HT-29 (cell line): ENCODE measurements at places on chromosomes 7 and 10.

DNA sequence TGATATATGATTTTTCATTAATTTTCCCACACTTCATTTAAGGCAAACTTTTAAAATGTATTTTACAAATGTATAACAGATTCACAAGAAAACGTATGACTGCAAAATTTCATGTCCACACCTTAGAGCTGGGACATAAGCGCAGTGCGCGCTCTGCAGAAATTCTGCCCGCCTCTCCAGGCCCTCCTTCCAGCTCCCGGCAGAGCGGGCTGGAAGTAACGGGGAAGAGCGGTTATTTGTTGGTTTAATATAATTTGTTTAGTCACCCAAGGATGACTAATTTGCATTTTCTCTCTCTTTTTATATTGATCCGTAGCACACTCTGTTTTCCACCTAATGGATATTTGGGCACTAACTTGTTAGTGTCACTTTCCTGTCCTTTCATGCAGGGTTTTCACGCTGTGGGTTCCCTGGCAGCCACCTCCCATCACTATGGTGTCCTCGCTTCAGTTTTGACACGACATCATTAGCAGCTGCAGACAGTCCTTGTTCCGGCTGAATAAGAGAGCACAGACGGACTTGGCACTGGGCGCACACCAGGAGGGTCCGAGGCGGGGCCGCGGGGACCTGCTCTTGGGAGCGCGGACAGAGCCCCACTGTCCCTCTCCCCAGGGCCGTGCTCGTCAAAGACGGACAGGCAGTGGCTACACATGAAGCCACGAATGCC lies 129.2 kb upstream of the SEC61G start:
- DNase-seq = no peak

DNA sequence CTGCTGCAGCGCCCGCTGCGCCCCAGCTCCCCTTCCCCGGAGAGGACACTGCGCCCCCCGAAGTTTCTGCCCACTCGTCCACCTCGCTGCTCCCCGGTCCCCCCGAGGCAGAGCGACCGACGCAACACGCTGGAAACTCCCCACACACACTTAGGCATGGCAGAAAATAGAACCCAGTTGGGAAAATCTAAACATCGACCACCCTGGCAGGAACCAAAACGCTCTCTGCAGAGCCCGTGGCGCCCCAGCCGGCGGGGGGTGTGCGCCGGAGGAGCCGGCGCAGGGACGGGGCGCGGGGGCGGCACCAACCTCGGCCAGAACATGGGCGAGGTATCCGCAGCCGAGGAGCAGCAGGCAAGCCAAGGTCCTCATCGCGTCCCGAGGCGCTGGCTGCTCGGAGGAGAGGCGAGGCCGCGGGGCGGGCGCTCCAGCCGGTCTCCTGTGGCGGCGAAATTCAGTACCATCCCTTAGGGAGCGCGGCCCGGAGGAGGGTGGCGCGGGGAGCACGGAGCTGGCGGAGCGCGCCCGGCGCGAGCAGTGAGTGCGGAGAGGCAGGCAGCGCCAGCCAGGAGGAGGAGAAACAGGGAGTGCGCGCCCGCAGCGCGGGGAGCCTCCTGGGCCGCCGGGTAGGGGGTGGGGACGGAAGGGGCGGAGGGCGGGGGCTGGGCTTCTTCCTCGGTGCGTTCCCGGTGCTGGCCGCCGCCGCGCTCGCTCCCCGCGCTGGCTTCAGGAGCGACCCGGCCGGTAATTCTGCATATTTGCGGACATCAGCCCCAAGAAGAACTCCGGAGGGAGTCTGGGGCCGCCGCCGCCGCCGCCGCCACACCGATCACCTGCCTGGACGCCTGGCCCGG lies 789 bp downstream of the PDGFA start:
- DNase-seq = peak; percentile 90

GRCh38 chr7:107614425-107614824 lies 34.4 kb downstream of the BCAP29 start:
- no peak for DNase-seq

DNA sequence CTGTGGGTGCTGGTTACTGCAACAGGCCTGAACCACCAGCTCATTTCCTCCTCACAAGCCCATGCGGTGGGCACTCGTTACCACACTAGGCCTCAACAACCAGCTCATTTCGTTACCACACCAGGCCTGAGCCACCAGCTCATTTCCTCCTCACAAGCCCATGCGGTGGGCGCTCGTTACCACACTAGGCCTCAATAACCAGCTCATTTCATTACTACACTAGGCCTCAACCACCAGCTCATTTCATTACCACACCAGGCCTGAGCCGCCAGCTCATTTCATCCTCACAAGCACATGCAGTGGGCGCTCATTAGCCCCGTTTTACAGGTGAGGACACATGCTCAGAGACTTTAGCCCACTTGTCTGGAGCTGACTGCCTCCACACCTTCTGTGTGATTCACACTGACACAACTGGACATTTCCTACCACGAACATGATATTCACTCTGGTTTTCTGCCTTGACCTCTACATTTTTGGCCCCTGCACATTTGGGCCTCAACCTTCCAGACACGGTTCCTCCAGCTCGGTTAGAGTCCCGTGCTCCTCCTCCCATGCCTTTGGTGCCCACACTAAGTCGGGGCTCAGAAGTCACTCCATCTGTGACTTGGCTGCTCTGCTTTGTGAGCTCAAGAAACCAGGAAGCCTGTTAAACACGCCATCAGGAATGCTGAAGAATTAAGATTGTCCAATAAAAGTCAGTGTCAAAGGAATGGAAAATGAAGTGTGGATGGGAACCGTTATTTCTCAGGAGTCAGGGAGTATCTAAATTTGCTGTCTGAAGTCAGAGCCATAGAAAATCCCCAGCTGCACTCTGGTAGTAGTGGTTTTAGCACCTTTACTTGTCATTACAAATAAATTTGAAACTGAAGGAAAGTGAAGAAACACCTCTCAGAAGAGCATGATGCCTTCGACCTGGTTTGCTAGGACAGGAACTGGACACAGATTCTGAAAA lies 55.8 kb upstream of the LANCL2 start:
- DNase-seq = no peak

DNA sequence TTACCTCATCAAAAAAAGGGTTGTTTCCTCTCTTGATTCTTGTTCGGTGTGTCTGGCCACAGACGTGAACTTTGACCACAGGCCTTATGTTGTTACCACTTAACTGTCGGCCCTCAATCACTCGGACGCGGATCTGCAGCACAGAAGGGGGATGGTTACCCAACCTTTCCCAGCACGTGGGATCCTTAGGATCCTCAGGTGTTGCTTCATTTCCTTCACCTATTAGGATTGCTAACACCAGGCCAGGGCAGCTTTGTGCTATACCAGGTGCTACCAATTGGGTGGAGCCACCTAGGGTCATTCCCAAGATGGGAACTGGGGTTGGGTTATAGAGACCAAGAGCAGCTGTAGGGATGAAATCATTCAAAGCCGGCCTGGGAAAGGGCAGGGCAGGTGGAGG lies 73.4 kb downstream of the MYOF start:
- no peak for DNase-seq

DNA sequence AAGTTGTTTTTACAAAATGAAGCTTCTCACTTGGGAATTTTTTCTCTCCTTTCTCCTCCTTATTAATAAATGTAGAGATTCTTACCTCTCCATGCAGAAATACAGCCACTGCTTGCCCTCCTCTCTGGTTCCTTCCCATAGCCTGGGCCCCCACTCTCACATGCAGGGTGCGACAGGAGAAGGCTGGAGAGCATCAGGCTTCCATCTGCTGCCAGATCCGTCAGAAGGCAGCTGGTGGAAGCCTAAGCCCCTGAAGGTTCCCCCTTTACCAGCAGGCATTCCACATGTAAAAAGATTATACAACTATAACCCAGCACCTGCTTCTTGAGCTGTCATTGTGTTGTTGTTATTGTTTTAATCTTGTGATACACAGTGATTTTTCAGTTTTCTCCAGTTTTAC lies 314.2 kb downstream of the LHFPL3 start:
- DNase-seq = no peak

GRCh38 chr10:74437822-74438221 lies 286.8 kb downstream of the ADK start:
- DNase-seq = no peak

DNA sequence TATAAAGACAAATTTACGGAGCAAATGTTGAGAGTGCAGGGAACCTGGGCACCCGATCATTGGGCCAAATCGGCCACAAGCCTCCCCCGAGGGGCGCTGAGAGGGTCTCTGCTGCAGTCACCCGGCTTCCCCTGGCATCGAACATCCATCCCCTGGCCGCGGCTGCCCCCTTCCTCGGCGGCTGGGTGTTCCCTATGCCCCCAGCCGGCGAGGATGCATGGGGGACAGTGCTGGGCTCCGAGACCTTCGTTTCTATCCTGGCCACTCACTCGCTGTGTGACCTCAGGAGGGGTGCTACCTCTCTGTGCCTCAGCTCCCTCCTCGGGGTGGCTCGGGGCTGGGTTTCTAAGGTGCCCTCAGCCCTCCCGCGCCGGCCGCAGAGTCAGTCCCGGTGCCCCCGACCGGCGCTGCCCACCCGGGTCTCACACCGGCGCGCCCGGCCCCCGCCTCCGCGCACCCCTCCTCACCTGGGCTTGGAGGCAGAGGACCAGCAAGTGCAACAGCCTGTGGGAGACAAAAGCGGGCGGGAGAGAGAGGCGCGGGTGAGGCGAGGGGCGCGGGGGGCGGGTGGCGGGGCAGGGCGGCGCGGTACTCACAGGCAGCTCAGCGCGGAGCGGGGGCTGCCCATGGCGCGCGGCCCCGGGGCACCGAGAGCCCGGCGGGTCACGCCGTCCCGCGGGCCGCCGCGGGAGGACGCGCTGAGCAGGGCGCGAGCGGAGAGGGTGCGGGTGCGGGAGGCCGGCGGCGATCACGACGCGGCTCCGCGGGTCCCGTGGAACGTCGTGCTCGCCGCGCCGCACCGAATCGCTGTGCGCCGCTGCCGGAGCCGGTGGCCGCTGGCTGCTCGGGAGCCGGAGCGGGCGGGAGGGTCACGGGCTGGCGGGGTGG lies at the start of gene FGF8:
Gene FGF8 (minus strand): TSS at position 842 of the 888 bp plus-strand sequence. CDS start 214 bp downstream, at position 628.
- DNase-seq = no peak

DNA sequence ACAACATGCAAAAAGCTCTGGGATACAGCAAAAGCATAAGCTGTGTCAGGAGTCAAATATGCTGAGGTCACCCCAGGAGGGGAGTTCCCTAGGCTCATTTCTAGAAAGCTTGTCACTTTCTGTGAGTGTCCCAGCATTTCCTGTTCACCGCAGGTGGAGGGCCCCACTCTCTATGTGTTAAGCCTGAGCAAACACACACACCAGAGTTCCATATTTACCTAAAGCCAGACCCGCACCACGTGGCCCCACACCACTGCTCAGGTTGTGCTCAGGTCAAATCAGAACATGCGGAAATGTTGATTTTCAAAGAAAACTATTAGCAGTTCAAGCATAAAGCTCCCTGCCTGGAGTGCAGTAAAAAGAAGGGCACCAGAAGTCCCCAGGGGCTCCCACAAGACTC lies 259.6 kb upstream of the PPP2R2D start:
- peak; percentile 39 for DNase-seq

DNA sequence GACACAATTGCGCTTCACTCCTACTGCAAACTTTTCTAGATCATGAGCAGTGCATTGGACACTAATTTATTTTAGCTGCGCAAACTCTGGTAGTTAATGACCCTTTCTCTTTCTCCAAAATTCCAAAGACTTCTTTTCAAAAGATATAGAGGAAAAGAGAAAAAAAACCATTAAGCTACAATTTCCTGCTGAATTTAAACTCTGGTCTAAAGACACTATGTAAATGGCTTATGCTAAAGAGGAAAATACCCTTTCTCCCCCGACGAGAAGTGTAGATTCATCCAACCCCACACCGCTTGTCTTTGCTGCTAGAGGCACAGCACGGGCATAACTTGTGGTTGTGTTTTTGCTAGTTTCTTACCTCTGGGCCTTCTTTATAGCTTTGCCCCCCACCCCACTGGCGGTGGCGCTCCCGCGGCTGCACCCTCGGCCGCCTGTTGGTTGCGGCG lies 84.1 kb downstream of the SNX10 start:
- no peak for DNase-seq

GRCh38 chr7:77699056-77699455 lies 2.8 kb downstream of the RSBN1L start:
- DNase-seq = no peak

- no peak for DNase-seq
Observed at GRCh38 chr10:2658780-2659179, 408.6 kb upstream of the PFKP start.

DNA sequence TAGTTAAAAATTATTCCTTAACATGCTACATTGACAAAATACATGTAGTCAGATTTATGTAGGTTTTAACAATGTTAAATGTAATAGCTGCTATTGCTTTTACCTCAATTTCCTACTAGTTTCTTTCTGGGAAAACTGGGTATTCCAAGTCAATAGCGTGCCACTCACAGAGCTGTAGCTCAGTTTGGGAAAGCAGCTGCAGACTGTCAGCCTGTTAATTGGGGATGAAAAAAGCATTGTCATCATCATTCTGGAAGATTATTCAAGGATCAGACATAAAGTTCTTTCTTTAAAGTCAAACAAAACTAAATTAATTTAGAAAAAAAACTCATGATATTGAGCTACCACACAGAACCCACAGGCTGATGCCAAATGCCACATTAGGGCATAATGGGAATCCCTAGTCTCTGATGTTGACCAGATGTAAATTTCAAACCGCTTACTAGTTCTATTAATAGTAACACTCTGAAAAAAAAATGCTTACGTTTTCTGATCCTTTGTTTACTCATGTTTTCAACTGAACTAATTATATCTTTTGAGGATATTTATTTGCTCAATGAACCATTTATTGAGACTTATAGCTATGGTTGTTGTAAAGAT lies 19.6 kb upstream of the AGMO start:
- no peak for DNase-seq
